ENCODE measurements at places on chromosomes 7 and 10.

- no peak for DNase-seq
Measured at GRCh38 chr7:34362621-34363020, 295.4 kb upstream of the NPSR1 start.

DNA sequence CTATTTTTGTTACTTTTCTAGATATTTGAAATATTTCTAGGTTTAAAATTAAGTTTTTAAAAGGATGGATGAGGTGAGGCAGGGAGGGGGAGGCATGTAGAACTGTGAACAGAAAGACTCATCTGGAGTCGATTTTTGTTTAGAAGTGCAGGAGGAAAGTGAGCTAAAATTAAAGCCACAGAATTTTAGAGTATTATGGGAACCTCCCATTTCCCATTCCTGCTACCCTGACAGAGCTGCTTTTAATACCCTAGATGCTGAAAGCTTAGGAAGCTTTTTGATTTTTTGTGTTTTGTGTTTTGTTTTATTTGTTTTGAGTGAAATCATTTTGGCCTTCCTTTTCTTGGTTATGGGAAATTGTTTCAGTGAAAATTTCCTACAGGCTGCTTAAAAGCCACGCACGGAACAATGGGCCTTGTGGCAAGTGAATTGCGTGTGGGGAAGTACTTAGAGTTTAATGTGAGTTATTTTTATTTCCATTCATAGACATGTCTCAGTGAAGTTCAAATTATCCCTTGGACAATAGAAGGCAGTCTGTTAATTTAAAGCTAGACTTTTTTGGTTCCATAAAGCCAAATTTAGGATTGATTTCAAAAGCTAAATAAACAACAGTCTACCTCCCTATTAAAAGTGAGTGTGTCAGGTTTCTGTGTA, 102.0 kb upstream of the HDAC9 start:
- no peak for DNase-seq

- no peak for DNase-seq
Measured at GRCh38 chr10:132439025-132439388, 42.0 kb downstream of the PWWP2B start.

DNA sequence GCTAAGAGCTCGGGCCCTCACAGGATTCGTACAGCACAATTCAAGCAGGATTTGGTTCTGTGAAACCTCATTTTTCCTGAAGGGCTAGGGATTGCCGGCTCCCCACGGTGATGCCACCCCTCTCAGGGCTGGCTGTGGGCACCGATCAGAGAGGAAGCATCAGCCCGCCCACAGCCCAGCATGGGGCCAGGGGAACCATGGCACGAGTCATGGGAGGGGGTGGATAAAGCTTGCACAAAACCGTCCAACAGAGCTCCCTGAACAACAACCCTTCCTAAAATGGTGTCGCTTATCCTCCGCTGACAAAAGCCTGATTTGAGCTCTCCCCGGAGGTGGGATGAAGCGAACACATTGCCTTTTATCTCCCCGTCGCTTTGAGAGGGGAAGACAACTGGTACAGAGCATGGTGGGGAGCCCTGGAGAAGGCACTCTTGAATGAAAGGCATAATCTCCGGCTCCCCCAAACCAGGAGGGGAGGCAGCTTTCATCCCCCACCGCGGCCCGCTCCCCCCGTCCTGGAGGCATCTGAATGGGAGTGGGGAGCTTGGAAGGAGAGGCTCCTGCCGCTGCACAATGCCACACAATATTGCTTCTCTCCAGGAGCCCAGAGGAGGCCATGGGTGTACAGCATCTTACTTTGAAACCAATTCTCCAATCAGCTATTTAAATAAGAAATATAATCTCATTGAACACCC, 144.0 kb downstream of the RPS24 start:
- no peak for DNase-seq

- DNase-seq: no peak
Measured at GRCh38 chr7:132708470-132708869, 132.2 kb upstream of the PLXNA4 start.

GRCh38 chr7:73683788-73684693, 644 bp downstream of the BUD23 start:
- peak; percentile 20 for DNase-seq

- no peak for DNase-seq
Measured at GRCh38 chr7:30728591-30729100, 23.3 kb upstream of the INMT start.

GRCh38 chr7:123916240-123916724, 8.8 kb upstream of the SPAM1 start:
- DNase-seq: no peak

- DNase-seq: no peak
Measured at GRCh38 chr7:101586906-101587677, 42.0 kb downstream of the MYL10 start.

DNA sequence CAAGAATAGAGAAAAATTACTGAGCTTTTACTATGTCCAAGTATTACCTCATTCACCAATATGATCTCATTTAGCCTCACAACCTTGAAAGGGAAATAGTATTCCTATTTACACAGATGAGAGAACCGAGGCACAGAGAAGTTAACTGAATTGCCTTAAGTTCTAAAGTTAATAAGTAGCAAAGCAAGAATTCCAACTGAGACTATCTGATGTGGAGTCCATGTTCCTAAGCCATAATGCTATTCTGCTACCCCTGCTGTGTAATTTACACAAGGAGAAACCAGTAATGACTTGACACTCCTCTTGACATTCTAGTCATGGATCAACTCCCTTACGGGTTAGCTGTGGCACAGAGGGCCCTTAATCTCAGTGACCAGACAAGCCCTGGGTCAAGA, 60.7 kb downstream of the ABCB4 start:
- DNase-seq: no peak

- DNase-seq: no peak
Measured at GRCh38 chr10:30819341-30820181, 190.0 kb upstream of the LYZL2 start.

DNA sequence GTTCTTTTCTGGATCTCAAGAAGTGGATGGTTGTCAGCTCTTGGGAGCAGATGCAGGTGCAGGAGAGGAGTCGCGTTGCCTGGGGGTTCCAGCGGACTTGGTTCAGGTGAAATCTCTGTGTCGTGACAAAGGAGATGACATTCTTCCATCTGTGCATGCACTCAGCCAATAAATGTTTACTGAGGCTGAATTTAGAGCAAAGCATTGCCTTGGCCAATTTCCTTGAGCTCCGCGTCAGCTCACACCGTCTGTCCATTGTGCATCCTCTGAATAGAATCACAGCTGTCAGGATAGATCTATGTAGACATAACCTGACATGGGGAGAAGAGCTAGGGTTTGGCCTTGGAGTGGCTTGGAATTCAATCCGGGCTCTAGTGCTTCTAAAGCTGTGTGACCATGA, 343.7 kb downstream of the GLRX3 start:
- DNase-seq: no peak

DNA sequence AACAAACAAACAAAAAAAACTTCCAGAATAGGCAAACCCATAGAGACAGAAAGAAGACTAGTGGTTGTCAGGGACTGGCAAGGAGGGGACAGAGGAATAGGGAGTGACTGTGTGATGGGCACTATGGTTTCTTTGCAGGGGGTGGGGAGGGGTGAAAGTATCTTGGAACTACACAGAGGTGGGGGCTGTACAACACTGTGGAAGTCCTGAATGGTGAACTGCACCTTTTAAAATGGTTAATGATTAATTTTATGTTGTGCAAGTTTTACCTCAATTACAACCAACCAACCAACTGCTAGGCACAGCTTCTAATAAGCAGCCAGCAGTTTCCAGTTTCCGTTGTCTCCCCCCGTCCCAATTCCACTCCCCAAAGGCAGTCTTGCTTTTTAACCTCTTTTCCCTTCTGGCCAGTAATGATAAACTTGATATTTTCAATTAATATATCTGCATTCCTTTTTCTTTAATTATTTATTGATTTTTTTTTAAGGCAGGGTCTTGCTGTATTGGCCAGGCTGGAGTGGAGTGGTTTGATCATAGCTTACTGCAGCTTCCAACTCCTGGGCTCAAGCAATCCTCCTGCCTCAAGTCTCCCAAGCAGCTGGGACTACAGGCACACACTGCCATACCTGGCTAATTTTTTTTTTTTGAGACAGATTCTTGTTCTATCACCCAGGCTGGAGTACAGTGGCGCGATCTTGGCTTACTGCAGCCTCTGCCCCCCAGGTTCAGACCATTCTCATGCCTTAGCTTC, 46.8 kb downstream of the HIP1 start:
- no peak for DNase-seq

DNA sequence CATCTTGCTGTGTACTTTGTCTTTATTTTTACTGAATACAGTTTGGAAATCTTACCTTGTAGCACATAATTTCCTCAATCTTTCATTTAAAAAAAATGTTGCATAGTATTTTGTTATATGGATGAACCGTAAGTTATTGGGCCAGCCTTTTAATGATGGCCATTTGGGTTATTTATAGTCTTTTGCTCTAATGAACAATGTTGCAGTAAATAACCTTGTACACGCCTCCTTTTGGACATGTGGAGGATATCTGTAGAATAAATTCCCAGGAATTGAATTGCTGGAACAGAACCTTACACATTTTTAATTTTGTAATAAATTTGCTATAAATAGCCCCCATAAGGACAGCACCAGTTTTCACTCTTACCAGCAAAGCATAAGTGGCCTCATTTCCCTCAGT, 12.7 kb upstream of the PRF1 start:
- DNase-seq: no peak

DNA sequence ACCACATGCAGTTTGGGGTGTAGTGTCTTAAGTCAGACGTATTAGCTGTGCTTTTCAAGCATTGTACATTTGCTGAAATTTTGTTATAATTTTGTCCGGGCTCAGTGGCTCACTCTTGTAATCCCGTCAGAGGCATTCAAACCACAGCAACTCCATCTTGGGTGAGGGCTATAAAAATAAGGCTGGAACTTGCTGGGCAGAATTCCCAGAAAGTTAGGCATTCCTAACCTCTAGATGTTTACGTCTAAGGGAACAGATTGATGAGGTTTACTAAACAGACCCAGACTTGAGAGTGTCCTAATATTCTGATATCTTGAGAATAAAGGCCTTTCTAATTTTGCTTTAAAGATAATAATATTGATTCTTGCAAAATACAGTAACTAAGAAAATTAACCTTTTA, 957.8 kb downstream of the NXPH1 start:
- DNase-seq: no peak

DNA sequence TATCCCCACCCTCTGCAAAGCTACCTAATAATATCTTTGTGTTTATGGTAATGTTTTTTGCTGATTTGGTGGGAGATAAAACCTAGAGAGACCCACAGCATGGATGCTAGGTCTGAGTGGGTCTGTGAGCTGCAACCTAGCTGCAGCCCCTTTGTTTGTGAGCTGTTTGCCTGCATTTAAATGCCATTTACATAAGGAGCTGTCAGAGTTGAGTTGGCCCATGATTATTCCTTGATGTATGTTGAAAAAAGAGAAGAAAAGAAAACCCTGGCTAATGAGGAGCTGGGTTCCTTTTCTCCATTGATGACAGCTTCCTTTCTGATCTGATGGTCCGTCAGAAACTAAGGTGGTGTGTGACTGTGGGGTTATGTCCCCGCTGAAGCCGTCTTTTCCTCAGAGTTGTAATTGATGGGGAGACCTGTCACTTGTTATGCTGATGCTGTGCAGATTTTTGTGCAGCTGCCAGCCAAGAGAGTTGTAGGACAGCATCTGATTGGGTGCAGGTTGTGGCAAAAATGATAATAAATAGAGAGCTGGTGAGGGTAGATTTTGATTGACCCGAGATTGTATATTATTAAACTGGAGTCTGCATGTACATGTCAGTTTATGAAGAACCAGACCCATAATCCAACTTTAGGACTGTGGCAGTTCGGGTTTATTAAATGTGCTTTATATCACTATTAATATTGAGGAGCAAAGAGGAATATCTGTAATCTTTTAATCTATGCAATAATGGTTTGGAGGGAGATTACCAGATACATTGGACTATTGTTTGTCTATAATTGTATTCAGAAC, 219.8 kb downstream of the AUTS2 start:
- DNase-seq: no peak

DNA sequence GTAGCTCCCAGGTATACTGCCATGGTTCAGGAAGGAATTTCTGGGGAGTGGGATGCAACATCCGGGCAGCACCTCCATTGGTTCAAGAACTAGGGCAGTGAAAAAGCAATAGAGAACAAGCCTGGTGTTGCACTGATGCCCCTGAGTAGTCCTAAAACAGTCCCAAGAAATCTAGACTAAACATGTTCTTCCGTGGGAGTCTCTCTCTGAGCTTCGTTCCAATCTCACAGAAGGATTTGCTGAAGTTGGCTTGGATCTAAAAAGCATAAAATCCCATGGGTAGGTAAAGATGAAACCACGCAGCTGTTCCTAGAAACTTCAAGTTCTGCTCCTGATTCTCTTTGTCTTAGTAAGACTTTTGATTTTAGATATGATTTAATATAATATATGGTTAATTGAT, 154.5 kb downstream of the PLXDC2 start:
- no peak for DNase-seq

DNA sequence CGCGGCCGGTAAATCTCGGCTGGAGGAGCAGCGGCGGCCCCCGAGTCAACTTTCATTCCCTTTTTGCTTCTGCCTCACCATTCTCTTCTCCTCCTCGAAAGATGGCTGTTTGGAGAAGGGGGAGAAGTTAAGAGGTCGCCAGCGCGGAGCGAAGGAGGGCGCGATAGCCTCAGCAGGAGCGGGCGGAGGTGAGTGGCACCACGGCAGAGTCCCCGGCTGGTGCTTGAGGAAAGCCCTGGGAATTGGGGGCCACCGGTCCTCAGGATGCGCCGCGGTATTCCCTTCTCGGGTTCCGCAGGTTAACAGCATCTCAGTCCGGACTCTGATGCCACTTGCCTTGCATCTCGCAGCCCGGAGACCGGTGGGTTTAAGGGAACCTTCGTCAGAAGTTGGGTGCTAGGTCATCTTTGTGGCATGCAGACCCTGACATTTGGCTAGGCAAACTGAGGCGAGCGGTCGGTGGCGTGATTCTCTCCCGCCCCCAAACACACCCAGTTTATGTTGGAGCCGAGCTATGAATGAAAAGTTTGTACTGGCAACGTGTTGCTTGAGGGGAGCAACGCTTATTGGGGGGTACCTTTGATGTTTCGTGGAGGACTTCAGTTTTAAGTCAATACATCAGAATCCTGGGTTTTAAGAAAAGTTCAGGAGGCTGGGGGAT, 59.5 kb upstream of the PRPS1L1 start:
- DNase-seq: no peak

GRCh38 chr10:95616446-95616845, 40.1 kb downstream of the ALDH18A1 start:
- no peak for DNase-seq

- DNase-seq: no peak
Measured at GRCh38 chr7:5758753-5759335, 22.6 kb downstream of the RNF216 start.

GRCh38 chr7:2099048-2099957, 133.4 kb downstream of the MAD1L1 start:
- DNase-seq: peak; percentile 20

GRCh38 chr7:85275204-85275603, 88.3 kb upstream of the SEMA3D start:
- no peak for DNase-seq

DNA sequence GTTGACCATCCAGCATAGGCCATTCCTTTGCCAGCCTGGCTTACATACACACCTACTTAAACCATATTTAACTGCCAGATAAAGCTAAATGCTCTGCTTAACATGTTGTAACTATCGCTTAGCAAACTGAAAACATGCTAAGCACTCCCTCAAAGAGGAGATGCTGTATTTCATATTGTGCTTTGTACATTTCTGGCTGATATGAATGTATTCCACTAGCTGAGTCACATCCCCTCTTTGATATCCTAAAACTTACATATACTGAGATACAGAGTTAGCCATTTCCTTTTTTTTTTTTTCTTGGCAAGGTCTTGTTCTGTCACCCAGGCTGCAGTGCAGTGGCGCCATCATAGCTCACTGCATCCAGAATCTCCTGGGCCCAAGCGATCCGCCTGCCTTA, 99.4 kb downstream of the TPST1 start:
- DNase-seq: no peak

GRCh38 chr7:129665013-129665401, 53.5 kb downstream of the NRF1 start:
- DNase-seq: no peak
